ENCODE measurements at places on chromosomes 16 and 17.

- no peak for DNase-seq
Observed at GRCh38 chr17:60386147-60387058, 5.5 kb downstream of the USP32 start.

DNA sequence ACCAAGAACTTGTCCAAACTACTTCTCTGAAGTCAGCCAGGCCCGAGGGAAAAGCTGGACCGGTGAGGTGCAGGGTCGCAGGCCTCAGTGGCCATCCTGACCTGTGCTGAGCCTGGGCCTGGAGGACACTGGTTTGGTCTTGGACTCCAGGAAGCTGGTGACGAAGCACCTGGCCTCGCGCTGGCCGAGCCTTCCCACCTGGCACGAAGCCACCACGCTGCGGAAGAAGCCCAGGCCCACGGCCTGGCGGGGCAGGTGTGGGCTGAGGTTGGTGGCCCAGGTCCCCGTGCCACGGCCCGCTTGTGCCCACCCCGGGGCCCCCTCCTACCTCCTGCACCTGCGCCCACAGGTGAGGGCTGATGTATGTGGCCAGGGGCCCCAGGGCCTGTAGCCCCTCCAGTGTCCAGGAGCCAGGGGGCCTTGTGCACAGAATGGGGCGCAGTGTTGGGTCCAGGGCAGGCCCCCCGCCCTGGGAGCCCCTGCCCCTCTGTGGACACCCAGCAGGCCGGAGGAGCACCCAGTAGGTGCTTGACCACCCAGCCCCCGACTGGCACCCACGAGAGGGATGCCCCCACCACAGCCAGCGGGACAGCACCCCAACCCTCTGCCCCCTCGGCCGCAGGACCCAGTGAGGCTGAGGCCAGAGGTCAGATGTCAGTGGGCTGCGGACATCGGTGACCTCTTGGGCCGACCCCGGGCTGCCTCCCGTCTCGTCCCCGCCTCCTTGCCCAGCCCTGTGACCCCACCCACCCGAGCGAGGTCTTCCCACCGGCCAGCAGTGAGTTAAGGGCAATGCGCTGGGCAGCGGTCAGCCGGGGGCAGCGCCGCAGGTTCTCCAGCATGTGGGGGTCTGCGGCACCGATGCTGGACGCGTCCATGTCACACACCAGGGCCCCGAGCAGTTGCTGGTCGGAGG, 13.8 kb downstream of the MSLN start:
- no peak for DNase-seq

GRCh38 chr17:45222289-45222995, 757 bp downstream of the FMNL1 start:
- no peak for DNase-seq

DNA sequence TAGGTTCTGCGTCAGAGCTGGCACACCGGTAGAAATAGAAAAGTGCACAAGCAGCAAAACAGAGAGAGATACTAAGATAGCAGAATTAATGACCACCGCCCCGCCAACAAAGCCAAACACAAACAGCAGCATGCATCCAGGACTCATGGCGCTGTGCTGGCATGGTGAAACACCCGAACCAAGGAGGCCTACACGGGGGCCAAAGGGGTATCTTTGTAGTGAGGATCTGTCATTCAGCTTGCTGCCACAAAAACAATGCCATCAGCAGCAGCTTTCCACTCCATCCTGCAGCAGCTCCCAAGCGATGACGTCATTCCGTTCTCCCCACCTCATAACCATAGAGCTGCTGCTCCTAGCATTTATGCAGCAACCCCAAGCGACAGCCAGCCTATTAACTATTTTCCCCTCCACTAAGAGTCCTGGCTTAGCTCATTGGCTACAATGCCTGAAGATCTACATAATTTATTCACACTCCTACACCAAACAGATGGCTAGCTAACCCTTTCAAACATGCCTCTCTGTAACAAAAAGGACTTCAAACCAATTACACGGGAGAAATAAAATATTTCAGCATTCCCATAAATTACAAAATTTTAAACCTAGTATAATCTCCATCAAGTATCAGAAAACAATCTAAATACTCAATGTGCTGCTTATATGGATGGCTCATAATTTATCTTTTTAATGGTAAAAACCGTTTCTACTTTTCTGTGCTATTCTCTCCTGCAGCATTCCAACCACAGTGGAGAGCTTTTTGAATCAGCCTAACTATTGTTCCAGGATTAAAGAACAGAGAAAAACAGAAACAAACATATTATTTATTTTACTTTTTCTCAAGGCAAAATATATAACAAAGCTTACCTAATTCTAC, 73.9 kb downstream of the SPAG9 start:
- DNase-seq, result no peak

Measured in stimulated activated CD8-positive, alpha-beta memory T cell treated with anti-CD3 and anti-CD28 coated beads, Interleukin-12 subunit alpha, Interleukin-12 subunit beta, amount 100 ng/mL, for 4 hours (primary cell).